ENCODE measurements at places on chromosomes 13 and 19.

DNA sequence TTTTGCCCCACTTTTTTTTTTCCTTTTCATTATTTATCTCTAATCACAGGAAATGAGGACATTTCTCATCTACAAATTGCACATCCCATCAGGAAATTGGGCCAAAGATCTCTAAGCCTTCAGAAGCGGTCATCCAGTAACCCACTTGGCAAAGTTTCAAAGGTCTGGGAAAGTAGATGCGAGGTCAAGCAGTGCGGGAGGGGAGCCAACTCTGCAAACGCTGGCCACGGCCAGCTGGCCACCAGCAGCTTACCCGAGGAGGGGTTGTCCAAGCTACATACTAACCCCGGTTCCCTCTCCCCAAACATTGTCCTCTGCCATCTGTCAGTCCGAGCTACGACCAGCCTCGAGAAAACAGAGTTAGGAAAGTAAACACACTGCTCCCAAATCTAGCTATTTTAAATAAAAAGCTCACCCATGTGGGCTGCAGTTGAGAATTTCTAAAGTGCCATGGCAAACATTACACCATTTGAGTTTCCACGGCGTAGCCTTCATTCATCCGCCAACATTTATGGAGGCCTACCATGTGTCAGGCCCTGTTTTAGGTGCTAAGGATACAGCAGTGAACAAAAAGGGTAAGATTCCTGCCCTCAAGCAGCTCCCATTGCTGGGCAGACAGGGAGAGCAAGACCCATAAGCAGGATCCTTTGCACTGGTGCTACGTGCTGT lies 11.5 kb downstream of the FFAR2 start:
- no peak for DNase-seq

- DNase-seq: no peak
Measured at GRCh38 chr19:5183616-5184015, 157.0 kb downstream of the PTPRS start.

DNA sequence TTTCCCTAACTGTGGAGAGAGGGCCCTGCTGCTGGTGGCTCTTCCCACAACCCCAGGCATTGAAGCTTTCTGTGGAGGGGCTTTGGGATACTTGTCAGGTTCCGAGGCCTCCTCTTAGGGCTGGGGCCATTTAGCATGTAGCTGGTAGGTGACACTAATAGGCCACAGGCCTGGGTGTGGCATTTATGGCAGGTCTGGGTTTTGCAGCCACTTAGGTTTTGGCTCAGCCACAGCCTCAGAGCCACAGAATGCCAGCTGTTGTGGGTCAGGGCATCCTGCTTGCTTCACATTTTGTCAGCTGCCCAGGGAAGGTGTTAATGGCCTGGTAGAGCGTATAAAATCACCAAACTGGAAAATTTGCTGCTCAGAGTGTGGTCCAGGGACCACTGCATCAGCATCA lies 15.7 kb downstream of the FAM124A start:
- DNase-seq: no peak

- no peak for DNase-seq
Measured at GRCh38 chr19:56177564-56178243, 1.9 kb downstream of the GALP start.

- DNase-seq: no peak
Measured at GRCh38 chr19:27671876-27672275, 1541.1 kb downstream of the UQCRFS1 start.

DNA sequence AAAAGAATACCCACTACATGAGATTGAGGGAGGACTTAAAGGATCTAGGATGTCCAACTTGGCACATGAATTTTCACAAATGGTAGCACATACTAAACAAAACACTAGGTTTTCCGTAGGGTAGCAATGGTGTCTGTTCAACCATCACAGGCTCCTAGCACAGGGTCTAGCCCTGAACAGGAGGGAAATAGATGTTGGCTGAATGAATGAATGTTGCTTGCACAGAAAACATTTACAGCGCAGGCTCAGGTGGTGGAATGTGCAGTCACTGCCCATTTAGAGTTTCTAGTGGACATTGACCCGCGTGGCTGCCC lies 1.9 kb upstream of the MYCBP2 start:
- no peak for DNase-seq

- DNase-seq: no peak
Measured at GRCh38 chr19:5674714-5675113, 5.6 kb downstream of the MICOS13 start.

DNA sequence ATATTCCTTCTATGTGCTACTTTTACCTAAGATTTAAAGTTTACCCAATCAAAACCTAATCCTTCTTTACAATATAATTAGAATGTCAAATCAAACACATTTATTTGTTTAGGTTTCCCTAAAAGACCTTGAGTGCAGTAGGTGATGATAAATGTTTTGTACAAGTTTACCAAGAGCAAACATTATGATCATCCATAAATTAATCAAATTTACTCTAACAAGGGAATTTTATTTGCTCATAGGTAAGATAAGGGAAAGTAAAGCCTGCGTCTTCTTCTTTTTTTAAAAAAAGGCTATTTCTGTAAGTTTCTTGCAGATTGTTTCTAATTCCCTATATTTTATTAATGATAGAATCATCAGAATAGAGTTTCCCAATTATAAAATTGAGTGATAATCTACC lies 48.0 kb upstream of the PCDH17 start:
- no peak for DNase-seq

- no peak for DNase-seq
Measured at GRCh38 chr19:16375936-16376185, 51.2 kb downstream of the KLF2 start.

DNA sequence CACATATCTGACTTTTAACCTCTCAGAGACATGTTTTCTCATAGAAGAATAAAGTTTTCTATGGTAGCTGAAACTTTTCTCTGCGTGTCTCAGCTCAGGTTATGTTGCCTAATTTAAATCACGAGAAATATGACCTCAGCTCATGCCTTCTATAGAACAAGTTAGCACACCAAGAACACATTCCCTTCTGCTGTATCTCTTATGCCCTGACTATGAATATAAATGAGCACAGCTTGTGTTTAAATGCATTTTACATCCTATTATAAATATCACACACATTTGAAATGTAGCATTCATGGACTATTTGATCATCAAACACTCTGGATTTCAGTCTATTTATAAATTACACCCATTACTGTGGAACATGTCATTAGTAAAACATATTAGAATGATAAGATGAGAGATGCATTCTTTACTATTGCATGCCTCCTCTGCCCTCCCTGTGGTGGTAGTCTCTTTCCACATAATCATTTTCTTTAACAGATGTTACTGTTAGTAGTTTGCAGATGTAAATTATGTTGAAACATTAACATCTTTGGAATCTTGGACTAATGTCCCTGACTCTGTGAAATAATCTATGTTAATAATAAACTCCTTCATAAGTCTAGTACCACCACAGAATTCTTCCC lies 2044.9 kb upstream of the PCDH20 start:
- DNase-seq: no peak

DNA sequence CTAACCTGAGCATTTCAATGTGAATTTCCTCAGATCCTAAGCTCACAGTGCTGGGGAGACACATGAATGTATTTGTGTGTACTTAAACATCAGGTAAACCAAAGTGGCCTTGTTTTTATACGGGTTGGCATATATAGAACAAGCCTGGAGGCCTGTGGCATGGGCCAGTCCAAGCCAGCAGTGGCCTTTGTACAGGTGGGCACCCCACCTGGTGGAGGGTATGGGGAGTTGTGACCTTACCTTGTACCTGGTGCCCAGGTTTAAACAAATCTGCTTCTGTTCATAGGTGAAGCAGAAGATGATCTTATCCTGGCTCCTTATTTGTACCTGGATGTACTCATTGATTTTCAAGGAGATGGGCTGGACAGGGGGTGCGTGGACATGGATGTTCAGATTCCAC lies 71.0 kb downstream of the ERICH6B start:
- DNase-seq: no peak

DNA sequence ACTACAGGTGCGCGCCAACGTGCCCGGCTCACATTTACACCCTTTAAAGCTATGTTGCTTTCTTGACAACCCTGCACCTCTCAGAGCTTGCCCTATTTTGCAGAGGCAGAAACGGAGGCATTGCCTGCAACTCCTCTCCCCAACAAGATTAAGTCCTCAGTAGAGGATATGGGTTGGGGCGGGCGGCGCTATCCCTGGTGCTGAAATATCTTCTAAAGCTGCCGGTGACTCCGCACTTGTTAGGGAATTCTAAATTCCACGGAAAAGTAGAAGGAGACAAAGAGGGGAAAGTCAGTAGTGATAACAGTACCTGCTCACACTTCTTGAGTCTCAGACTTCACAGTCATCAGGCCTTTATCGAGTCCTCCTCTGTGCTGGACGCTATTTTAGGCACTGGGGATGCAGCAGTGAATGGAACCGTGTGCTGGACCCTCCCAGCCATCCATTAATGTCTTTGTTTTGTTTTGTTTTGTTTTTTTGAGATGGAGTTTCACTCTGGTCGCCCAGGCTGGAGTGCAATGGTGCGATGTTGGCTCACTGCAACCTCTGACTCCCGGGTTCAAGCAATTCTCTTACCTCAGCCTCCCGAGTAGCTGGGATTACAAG lies 18.0 kb downstream of the SLC5A5 start:
- DNase-seq: peak; percentile 53

DNA sequence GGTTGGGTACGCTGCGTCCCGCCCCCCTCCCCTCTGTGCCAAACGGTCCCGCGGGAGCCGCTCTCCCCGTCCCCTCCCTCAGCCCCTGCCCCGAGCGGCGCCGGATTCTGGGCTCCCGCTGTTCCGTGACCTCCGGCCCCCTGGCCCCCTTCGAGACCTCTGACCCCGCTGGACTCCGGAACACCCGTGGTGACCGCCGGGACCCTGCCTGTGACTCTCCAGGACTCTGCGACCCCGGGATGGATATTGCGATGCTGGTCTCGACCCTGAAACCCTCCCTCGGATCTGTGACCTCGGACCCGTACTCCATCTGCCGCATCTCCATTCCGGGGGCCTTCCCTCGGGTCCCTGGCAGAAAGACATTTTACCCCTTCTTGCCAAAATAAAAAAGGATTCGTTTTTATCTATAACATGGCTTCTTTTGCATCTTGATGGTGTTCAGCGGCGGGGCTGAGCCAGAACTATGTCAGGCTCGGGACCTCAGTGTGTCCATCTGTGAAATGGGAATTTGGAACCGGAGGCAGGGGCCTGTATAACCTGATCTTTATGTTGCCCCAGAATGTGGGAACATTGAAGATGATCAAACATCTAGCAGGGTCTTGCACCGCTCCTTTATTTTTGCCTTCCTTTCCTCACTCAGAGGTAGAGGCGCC lies 654 bp upstream of the MEGF8 start:
- no peak for DNase-seq

GRCh38 chr19:20080656-20081055 lies 2.9 kb downstream of the ZNF90 start:
- DNase-seq: no peak

DNA sequence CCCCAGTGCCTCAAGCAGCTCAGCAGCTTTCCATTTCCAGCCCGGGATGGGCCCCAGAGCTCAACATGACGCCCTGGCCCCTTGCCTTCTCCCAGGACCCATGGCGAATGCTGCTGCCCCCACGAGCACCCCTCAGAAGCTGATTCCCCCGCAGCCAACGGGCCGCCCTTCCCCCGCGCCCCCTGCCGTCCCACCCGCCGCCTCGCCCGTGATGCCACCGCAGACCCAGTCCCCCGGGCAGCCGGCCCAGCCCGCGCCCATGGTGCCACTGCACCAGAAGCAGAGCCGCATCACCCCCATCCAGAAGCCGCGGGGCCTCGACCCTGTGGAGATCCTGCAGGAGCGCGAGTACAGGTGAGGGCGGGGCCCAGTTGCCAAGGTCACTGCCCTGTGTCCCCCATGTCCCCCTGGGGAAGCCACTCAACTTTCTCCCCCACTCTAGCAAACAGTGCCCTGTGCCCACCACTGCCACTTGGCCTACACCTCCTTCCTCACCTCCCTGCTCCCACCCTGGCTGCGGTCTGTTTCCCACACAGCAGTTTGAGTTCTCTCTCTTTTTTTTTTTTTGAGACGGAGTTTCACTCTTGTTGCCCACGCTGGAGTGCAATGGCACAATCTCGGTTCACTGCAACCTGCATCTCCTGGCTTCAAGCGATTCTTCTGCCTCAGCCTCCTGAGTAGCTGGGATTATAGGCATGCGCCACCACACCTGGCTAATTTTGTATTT lies 26.9 kb downstream of the SMARCA4 start:
- DNase-seq: no peak

DNA sequence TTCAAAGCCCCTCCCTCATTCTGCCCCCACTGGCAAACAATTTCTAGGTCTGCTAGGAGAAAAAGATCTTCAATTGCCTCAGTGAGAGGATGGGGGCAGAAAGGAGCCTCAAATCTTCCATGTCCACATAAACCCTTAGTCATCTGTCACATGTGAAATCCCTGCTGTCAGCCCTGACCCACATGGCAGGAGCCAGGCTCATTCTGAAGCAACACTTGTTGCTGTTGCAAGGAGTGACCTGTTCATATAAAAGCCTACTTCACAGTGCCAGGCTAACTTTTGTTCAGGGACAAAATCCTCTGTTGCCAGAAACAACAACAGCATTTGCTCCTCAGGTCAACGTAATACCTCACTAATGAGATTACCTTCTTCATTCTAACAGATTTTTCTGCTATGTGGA lies 70.5 kb downstream of the IRS2 start:
- DNase-seq: no peak

DNA sequence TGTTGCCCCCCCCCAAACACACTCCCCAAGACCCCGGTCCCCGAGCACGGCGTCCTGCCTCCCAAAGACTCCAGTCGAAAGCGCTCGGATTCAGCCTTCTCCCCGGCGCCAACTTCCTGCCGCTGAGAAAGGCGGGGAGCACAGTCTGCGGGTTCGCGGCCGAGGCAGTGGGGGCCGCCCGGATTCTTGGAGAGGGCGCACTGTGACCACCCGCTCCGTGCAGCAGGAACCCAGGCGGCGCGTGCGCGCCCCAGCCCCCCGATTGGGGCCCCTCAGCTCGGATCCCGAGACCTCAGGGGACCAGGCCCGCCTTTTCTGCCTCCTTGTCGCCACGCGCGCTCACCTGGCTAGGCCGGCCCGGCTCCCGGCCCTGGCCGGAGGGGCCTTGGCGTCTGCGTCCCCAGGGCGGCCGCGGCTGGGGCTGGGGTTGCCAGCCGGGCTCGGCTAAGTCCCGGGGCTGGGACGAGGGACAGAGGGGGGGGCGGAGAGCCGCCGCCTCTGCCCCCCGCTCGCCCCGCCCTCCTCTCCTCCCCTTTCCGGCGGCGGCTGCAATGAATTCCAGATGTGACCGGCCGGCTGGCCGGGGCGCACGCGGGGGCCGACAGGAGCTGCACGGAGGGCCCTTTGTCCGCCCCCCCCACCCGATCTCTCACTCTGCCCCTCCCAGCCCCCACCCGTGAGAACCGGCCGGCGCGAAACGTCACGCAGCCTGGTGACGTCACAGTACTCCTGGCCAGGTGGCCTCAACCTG lies at the start of gene S1PR2:
Gene S1PR2, minus strand, starts transcription at position 471 of the 751 bp plus-strand sequence. CDS start 6,426 bp downstream, outside the sequence.
- DNase-seq: no peak

DNA sequence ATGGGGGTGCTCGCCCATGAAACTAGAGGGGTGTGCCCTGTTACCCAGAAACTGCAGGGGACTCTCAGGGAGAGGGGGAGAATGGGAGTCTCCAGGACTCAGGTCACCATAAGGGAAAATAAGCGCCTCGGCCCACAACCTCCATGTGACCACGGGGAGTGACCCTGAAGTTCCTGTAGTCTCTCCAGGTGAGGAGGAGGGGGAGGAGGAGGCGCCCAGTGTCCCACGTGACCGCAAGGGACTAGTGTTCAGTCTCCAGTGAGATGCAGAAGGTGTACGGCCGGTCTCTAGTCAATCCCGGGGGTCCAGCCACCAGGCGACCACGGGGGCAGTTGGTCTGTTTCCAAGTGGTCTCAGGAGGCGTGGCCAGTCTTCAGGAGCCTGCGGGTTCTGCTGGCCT lies 16.0 kb downstream of the TM6SF2 start:
- DNase-seq: no peak

All from thymus (tissue), 14 donors.